WERI-Rb-1 (cell line): ENCODE measurements at places on chromosomes 12 and 14.
A peak's percentile ranks its signal among the peaks of the same experiment; 100 is the strongest.

DNA sequence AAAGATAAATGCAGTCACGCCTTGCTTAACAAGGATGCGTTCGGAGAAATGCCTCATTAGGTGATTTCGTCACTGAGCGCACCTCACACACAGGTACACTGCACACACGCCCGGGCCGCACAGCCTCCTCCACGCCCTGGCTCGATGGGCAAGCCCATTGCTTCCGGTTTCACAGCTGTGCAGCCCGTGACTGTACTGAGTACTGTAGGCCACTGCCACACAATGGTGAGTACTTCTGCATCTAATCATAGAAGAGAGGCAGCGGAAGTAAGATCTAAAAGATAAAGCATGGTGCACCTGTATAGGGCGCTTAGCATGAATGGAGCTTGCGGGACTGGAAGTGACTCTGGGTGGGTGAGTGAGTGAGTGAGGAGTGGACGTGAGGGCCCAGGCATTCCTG, 4.3 kb downstream of the RIMBP2 start:
- DNase-seq = no peak

- DNase-seq = no peak
These were observed 512.1 kb downstream of the DIO2 start for GRCh38 chr14:79699206-79699605.

DNA sequence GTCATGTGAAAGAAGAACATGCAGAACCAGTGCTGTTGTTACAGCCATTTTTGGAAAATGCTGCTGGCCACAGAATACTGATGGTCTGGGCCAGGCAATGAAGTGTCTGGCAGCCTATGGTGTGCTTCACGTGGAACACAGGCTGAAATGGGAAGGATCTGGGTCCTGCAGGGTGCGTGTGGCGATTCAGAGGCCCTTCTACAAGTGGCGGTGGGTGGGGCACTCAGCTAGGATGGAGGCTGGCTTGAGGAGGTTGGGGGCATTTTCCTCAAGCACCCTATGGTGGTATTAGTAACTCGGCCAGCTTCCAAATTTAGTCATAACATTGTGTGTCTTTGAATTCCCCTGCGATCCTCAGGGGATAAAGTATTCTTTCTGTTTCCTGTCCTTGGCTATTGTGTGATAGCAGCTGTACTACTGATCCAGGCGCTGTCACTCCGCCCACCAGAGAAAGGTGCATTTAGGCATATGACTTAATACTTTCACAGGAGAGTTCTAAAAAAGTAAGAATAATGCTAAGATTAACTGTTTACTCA, 9.2 kb upstream of the RAD52 start:
- no peak for DNase-seq

- DNase-seq = no peak
These were observed 693.0 kb downstream of the NRXN3 start for GRCh38 chr14:78863143-78863542.

- DNase-seq = peak; percentile 14
These were observed 151.8 kb upstream of the GARIN6 start for GRCh38 chr12:99495799-99496198.

DNA sequence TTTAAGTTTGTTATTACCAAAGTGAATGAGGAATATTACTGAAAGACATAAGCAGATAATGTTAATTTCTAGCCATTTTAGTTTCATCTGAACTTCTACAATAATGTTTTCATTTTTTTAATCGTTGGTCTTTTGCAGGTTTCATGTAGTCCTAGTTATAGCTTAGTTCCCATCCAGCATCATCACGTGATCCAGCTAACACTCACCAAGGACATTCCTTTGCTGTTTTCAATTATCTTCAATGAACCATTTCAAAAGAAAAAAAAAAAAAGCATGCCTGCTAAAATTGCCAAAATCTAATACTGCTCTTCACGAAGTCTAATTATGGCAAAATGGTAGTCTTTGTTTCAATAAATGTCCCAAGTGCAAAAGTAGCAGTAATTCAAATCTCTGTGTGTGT, 187.7 kb upstream of the ATXN7L3B start:
- no peak for DNase-seq

DNA sequence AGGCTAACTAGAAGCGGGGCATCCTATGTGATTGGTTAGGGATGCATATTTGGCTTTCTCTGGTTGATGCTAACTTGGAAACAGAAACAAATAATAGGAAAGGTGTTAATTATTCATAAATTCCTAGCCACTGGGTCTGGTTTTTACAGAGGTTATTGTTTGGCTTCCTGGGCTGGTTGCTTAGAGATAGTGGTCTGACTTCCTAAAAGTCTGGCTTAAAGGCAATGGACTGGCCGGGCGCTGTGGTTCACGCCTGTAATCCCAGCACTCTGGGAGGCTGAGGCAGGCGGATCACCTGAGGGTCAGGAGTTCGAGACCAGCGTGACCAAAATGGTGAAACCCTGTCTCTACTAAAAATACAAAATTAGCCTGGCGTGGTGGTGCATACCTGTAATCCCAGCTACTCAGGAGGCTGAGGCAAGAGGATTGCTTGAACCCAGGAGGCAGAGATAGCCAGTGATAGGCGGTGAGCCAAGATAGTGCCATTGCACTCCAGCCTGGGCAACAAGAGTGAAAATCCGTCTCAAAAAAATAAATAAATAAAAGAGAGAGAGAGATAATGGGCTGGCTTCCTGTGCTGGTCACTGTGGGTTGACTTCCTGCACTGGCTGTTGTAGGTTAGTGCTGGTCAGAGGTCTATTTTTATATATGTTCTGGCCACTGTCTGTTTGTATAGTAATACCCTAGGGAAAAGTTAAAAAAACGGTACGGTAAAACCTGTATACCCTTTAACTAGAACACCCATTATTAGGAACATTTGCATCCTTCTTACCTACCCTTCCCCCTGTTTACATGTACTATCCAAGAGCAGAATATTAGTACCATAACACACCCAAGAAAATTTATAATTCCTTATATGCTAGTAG, 24.1 kb downstream of the OR6S1 start:
- DNase-seq = no peak
